ENCODE measurements at places on chromosomes 7 and 10.
A peak's percentile ranks its signal among the peaks of the same experiment; 100 is the strongest.

DNA sequence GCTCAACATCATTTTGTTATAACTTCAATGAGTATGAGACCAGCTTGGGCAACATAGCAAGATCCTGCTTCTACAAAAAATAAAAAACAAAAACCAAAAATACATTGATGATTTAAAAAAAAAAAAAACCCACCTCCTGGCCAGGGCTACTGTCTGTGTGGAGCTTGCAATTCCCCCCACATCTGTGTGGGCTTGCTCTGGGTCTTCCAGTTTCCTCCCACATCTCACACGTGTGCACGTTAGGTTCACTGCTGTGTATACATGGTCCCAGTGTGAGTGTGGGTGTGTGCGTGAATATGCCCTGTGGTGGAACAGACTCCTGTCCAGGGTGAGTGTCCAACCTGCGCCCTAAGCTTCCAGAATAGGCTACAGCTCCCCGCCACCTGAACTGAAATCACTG, 41.6 kb downstream of the ATE1 start:
- H3K27me3 ChIP-seq: no peaks in the 10 kb centered on the region
- peaks cover 18% of the 10 kb centered on the region for H3K36me3 ChIP-seq
- H3K27ac ChIP-seq: no peak overlapping the region
- peaks cover 4% of the 10 kb centered on the region for H3K4me1 ChIP-seq
- DNase-seq: no peak

- no peak overlapping the region for H3K27ac ChIP-seq
- H3K4me1 ChIP-seq: no peaks in the 10 kb centered on the region
- no peak overlapping the region for H3K4me3 ChIP-seq
Measured at GRCh38 chr7:94941844-94942632, 34.6 kb downstream of the PPP1R9A start.

DNA sequence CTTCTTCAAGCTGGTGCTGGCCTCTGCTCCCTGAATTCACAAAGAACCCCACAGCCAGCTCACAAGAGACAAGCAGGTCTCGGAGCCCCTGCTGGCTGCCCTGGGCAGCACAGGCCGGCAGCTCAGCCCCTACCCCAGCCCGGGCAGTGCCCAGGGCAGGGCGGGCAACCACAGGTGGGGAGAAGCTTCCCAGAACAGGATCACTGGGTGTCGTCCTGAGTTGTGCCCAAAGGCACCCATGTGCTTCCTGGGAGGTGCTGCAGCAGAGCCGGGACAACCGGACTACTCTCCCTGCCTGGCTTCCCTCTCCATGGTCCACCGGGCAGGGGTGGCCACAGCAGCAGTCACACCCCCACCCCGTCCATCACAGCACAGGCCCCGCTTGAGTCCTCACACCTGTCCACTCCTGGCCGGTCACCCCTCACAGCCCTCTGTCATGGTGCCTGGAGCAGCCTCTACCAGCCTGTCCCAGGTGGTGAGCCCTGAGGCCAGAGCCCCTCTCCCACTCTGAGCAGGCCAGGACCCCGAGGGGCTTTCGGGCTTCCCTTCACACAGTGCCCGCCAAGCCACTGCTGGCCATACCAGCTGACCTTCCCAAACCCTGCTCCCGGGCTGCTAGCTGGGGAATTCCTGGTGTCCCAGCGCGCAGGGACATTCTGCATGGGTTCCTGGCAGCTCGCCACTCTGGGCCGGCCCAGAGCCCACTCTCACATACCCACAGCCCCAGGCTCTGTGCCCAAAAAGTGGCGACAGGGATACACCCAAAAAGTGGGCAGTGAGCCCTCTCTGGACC, 3.1 kb downstream of the RASGEF1A start:
- H3K36me3 ChIP-seq: peaks cover 4% of the 10 kb centered on the region
- peak overlapping the region; percentile 65 for H3K27ac ChIP-seq
- DNase-seq: no peak
- H3K4me1 ChIP-seq: peaks cover 22% of the 10 kb centered on the region

- no peak within 1 kb of the TSS for H3K27ac ChIP-seq
- peak within 1 kb of the TSS; percentile 71 for H3K4me3 ChIP-seq
- no peaks in the 10 kb centered on the region for H3K36me3 ChIP-seq
- peaks cover 16% of the 10 kb centered on the region for H3K4me1 ChIP-seq
- no peaks in the 10 kb centered on the region for H3K27me3 ChIP-seq
Measured at GRCh38 chr10:133357285-133358161, at the start of gene FUOM. Gene FUOM, minus strand, starts transcription at chr10:133358019. Its CDS starts 12 bp downstream, at chr10:133358007.

DNA sequence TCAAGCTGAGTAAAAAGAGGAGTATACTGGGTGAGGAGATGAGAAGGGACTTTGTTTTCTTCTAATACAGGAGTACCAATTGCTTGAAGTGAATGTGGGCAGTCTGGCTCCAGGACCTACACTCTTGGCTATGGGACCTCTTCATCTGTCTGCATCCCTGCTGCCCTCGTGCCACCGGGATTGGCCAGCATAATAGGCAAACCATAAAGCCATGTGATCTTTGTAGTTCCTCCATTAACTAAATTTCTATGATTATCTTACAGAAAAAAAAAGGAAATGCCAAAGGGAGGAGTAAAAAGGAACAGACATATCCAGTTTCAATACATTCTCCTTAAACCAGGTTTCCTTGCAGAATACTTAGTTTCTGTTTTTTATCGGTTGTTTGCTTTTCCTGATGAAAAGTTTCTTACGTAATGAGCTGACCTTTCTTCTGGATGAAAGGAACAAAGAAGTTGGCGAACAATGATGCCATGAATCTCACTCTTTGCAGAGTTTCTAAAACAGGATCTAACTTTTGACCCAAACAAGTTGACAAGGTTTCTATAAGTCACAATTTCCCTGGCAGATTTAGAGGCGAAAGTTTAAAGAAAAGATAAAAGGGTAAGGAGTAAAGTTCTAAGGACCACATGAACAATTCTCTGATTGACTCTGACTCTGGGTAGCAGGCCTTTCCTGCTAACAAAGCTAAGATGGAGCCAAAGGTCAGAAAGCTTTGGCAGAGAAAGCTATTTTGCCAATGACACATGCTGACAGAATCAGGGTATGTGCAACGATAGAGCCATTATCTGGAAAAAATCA, 54.1 kb downstream of the LAMB1 start:
- H3K4me3 ChIP-seq: no peak overlapping the region
- H3K36me3 ChIP-seq: no peaks in the 10 kb centered on the region
- H3K27ac ChIP-seq: no peak overlapping the region

DNA sequence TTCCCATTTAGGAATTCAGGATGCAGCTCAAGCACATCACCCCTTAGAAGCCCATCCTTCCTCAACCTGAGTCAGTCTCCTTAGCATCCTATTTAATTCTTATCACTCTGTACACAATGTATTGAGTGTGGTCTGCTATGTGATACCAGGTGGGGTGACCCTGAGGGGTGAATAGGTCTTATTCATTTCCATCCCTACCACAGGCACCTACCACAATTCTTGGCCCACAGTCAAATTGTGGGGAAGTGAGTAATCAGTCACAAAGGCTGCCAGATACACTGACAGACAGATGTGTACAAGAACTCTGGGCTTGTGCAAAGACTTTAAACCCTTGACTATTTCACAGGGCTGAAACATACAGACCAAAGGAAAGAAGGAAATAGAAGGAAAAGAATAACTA, 560.5 kb downstream of the PARD3 start:
- H3K27ac ChIP-seq: no peak overlapping the region
- no peaks in the 10 kb centered on the region for H3K4me1 ChIP-seq
- DNase-seq: no peak
- H3K36me3 ChIP-seq: no peaks in the 10 kb centered on the region
- H3K4me3 ChIP-seq: no peak overlapping the region

- peaks cover 13% of the 10 kb centered on the region for H3K4me1 ChIP-seq
- no peak overlapping the region for H3K4me3 ChIP-seq
- no peak for DNase-seq
- H3K27ac ChIP-seq: no peak overlapping the region
- H3K27me3 ChIP-seq: peaks cover 6% of the 10 kb centered on the region
- H3K36me3 ChIP-seq: no peaks in the 10 kb centered on the region
Measured at GRCh38 chr10:7085913-7086589, 324.8 kb downstream of the SFMBT2 start.

DNA sequence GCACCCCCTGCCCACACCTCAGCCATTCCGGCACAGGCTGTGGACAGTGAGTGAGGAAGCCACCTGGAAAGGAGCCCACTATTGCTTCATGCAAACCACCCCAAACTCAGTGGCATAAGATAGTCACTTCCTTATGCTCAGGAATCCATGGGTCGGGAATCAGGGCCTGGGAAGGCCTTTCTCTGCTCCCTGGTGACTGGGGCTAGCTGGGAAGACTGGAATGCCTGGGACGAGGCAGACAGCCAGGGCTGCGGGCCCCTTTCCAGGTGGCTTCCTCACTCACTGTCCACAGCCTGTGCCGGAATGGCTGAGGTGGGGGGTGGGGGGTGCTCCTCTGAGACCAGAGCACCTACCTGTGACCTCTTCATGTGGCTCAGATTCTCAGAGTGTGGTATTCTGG, 74.1 kb upstream of the GRB10 start:
- no peaks in the 10 kb centered on the region for H3K36me3 ChIP-seq
- no peak overlapping the region for H3K4me3 ChIP-seq
- no peak overlapping the region for H3K27ac ChIP-seq
- H3K27me3 ChIP-seq: peaks cover 35% of the 10 kb centered on the region
- no peaks in the 10 kb centered on the region for H3K4me1 ChIP-seq

GRCh38 chr7:35993113-35993512, 159.9 kb upstream of the EEPD1 start:
- DNase-seq: no peak
- H3K27ac ChIP-seq: no peak overlapping the region
- H3K27me3 ChIP-seq: no peaks in the 10 kb centered on the region

GRCh38 chr7:30323006-30323355, 38.6 kb downstream of the ZNRF2 start:
- peak; percentile 11 for DNase-seq
- peak overlapping the region; percentile 89 for H3K4me3 ChIP-seq
- peak overlapping the region; percentile 99 for H3K27ac ChIP-seq

GRCh38 chr10:73625004-73625883, 16.0 kb downstream of the MYOZ1 start:
- no peaks in the 10 kb centered on the region for H3K27me3 ChIP-seq
- H3K36me3 ChIP-seq: peaks cover 12% of the 10 kb centered on the region
- H3K27ac ChIP-seq: peak overlapping the region; percentile 97
- peaks cover 17% of the 10 kb centered on the region for H3K4me1 ChIP-seq

DNA sequence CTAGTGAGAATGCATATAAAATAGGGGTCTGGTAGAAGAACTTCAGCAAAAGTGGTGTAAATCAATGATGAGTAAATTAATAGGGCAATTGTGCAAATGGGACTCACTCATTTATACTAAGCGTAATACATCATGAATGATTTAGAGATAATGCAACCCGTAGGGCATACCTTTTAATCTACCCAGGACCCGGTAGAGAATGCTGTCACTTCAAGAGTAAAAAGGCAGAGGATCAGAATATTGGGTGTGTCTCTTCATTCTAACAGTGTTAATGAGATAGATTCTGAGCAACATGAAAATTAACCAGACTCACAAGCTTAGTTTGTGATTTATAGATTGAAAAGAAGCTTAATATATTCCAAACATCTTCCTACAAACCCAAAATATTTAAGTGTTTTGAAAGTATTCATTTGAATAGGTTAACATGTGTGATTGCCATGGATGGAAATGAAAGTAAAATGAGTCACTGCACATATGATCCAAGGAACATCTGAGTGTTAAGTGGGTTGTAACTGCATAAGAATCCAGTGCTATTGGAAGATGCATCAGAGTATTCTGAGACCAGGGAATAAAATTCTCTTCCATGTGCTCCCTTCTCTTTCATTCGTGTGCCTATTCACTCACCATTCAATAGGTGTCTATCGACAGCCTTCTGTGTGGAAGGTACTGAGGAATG, 690.6 kb downstream of the AUTS2 start:
- no peaks in the 10 kb centered on the region for H3K27me3 ChIP-seq
- no peak overlapping the region for H3K27ac ChIP-seq
- no peak for DNase-seq
- no peak overlapping the region for H3K4me3 ChIP-seq
- H3K4me1 ChIP-seq: peaks cover 4% of the 10 kb centered on the region

DNA sequence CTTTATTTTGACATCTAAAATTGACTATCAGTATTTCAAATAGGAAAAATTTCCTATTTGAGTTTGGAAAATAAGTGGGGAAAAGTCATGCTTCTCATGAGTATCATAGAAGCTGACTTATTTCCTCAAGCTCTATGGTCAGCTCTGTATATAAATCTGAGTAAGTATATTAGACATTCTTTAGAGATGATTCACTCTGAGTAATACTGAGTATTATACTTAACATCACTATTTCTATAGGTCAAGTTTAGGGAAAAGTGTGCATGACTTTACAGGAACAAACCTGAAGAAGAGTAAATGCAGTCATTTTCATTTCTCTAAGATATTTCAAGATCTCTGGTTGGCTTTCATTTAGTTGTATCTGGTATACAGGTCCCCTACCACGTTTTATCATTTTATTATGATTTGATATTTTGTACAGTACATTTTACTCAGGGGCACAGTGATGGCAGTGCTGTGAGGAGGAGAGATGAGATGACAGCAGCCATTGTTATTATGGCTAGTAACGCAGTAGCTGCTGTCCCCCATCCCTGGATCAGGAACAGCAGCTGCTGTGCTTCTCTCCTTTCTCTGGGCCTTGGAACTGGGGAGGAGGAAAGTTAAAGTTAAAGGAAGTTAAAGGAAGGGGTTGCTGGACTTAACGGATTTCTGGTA, 15.2 kb downstream of the SND1 start:
- H3K27ac ChIP-seq: peak overlapping the region; percentile 4
- peaks cover 48% of the 10 kb centered on the region for H3K4me1 ChIP-seq
- no peak overlapping the region for H3K4me3 ChIP-seq
- no peak for DNase-seq
- no peaks in the 10 kb centered on the region for H3K27me3 ChIP-seq

GRCh38 chr7:45865594-45866410, 7.1 kb downstream of the CCDC201 start:
- H3K27me3 ChIP-seq: peaks cover 67% of the 10 kb centered on the region
- H3K27ac ChIP-seq: no peak overlapping the region
- DNase-seq: no peak
- H3K4me1 ChIP-seq: no peaks in the 10 kb centered on the region

- H3K27me3 ChIP-seq: no peaks in the 10 kb centered on the region
- DNase-seq: no peak
- H3K4me3 ChIP-seq: no peak overlapping the region
- no peaks in the 10 kb centered on the region for H3K36me3 ChIP-seq
- no peak overlapping the region for H3K27ac ChIP-seq
Measured at GRCh38 chr10:124518366-124518765, 56.7 kb downstream of the LHPP start.

All from effector memory CD8-positive, alpha-beta T cell (primary cell).